ENCODE measurements at places on chromosomes 3 and 15.

DNA sequence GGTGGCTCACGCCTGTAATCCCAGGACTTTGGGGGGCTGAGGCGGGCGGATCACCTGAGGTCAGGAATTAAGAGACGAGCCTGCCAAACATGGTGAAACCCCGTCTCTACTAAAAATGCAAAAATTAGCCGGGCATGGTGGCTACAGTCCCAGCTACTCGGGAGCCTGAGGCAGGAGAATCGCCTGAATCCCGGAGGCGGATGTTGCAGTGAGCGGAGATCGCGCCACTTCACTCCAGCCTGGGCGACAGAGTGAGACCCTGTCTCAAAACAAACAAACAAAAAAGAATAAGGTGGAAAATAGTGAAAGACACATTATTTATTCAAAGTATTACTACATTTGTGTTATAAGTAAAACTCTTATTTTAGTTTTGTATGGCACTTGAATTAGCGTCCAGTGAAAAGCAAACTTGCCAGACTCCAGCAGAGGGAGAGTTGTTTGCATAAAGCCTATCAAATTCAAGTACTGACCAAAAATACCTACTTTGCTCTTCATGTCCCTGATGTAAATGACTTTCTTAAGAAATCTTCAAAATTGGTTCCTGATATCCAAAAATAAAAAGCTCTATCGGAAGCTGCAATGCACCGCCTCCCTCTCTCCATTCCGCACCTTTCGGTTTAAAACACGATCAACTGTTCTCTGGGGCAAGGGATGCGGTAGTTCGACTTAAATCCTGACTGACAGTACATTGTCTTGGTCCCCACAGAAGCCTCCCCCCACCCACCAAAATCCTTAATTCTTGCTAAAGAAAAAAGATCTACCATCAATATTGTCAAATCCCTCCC lies 1.2 kb downstream of the TRPM7 start:
- peak; percentile 30 for DNase-seq

DNA sequence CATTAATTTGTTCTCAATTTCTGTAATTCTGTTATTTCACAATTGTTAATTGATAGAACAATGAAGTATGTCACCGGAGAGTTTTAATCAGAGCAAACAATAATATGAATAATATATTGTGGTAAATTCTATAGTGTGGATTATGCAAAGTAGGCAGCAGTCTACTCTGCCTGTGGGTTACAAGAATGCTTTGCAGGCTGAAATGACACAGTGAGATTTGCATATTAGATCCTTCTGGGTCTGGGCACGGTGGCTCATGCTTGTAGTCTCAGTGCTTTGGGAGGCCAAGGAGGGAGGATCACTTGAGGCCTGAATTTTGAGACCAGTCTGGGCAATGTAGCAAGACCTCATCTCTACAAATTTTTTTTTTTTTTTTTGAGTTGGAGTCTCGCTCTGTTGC lies 12.5 kb downstream of the COPG1 start:
- DNase-seq, result no peak

- no peak for DNase-seq
These were observed 112.1 kb downstream of the GOLIM4 start for GRCh38 chr3:167983583-167983982.

GRCh38 chr3:184479426-184480126 lies 82.0 kb upstream of the EPHB3 start:
- DNase-seq, result no peak

DNA sequence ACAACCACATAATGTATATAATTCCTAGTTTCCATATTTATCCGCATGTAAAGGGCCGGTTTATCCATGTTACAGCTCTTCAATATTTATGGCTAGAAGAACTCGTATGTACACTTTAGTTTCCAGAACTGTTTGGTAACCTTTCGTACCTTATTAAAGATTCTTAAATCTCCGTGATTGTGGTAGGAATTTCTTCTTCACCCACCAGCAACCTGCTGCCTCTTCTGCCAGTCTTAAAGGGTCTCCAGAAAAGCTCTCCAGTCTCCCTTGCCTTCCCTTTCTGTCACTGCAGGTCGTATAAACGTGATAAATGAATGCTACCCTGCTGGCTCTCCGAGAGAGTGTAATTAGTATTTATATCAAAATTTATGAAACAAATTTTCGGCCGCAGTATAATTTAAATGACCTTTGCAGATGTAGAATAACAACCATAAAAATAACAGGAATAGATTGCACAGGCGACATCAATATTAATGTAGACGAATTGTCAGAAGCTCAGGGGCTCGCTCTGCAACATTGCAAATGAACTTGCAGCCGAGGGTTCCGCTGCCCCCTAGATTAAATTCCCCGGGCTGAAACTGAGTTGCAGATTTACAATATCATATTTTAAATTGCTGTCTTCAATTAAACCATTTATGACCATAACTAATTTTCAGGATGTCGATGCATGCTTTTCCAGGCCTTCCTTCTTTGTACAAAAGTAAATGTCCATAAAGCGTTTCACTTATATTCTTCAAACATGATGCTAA lies 5.4 kb downstream of the ZIC1 start:
- DNase-seq, result no peak

GRCh38 chr3:157249606-157250005 lies 89.7 kb upstream of the CCNL1 start:
- DNase-seq, result no peak

DNA sequence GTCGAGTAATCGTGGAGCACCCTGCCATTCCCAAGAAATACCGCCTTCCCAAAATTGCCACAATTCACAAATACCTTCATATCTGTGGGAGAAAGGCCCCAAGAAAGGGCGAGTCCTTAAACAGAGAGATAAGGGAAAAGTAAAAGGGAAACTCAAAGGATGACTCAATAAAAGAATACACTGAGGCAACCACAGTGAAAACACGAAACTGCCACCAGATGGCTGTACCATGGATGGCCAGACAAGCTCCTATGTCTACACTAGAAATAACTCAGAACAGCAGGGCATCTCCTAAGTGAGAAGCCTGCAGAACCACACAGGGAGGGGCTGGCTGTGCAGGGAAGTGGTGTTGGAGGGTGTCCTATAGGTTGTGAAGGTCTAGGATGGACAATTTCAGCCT lies 25.0 kb downstream of the SRGAP3 start:
- DNase-seq, result peak; percentile 19

- DNase-seq, result peak; percentile 37
These were observed at the start of gene ALDH1A2 for GRCh38 chr15:58065445-58066041. Gene ALDH1A2, minus strand, starts transcription at chr15:58065711. Its CDS starts 61 bp downstream, at chr15:58065650.

GRCh38 chr3:193594946-193595689 lies 2.1 kb downstream of the OPA1 start:
- DNase-seq, result peak; percentile 14

GRCh38 chr3:140428380-140428779 lies 249.5 kb upstream of the TRIM42 start:
- no peak for DNase-seq

- DNase-seq, result no peak
These were observed 69.1 kb downstream of the PEX5L start for GRCh38 chr3:179967622-179968021.

GRCh38 chr15:75114327-75114726 lies 87.4 kb upstream of the C15orf39 start:
- DNase-seq, result no peak

DNA sequence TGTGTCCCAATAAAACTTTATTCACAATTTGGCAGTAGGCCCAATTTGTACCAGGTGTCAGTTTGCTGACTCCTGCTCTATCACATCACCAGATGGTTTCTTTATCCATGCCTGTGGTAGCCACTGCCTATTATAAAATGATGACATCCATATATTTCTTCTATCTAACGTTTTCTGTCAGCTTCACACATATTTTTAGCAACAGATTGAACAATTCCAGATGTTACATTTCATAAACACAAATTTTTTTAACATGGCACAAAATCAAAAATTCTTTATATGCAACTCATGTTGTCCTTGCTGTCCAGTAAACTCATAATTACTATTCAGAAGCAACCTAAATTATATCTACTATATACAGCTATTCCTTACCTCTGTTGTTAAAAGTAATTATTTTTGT lies 1371.6 kb downstream of the NSUN3 start:
- DNase-seq, result peak; percentile 12

GRCh38 chr3:43423142-43423541 lies 136.8 kb downstream of the SNRK start:
- DNase-seq, result peak; percentile 26

DNA sequence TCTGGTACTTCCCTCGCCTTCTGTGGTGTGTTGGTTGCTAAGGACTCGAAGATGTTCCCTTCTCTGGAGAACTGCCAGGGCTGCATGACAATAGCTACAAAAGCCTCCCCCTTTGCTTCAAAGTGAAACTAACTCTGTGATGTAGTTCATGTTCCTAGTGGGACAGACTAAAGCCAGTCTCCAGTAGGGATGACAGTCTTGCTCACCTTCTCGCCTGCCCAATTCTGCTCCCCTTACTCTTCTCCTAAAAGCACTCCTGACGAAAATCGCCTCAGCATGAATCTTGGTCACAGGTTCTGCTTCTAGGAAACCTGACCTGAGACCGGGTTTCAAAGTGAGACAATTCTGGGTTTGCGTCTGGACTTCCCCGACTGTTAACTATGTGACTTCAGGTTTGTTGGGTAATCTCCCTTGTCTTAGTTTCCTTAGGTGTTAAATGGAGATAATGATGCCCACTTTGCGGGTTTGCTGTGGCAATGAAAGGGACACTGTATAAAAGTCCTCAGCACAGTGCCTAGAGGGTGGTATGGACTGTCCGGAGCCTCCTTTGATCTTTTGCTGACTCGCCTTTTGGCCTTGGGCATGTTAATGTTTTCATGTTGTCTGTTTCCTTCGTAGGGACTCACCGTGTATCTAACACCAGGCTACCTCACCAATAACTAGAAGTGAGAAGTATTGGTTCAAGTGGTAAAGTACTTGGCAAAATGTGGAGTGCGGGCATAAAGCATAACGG lies 24.9 kb upstream of the THRB start:
- peak; percentile 20 for DNase-seq

GRCh38 chr3:66196633-66197032 lies 24.2 kb upstream of the SLC25A26 start:
- DNase-seq, result no peak

- DNase-seq, result peak; percentile 59
These were observed 245.0 kb upstream of the TOPAZ1 start for GRCh38 chr3:43996379-43997301.

GRCh38 chr15:69398491-69398891 lies 15.7 kb upstream of the KIF23 start:
- no peak for DNase-seq

GRCh38 chr15:67691450-67691849 lies 133.9 kb upstream of the SKOR1 start:
- DNase-seq, result no peak

DNA sequence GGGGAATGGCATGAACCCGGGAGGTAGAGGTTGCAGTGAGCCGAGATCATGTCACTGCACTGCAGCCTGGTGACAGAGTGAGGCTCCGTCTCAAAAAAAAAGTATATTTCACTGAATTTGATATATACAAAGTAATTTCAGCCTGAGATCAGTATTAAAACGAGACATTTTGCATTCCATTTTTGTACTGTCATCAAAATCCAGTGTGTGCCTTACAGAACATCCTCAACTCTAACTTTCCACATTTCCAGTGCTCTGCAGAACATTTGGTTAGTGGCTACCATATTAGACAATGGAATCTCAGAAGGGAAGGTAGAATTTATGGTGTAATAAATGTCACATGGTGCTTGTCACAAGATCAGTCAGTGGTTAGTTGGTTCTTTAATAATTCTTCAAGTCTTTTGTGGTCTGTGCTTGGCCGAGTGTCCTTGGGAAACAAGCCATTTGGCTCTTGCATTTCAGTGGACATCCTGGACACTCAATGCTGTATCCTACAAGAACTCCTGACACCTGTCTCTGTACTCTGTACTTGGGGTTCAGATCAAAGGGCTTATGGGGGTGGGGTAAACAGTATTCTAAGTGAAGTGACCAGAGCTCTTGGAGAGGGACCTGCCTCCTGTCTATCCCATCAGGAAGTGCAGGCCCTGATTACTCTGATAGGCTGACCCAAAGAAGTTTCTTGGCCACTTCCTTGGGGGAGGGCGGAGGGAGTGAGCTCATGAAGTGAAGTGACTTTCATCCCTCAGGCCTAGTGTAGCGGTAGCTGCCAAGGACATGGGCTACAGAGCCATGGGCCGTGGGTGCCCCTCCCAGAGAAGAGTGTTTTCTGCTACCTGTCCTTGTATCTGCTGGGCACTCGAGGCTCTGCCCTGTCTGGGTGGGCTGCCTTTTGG lies 3.7 kb downstream of the ACVR2B start:
- no peak for DNase-seq

DNA sequence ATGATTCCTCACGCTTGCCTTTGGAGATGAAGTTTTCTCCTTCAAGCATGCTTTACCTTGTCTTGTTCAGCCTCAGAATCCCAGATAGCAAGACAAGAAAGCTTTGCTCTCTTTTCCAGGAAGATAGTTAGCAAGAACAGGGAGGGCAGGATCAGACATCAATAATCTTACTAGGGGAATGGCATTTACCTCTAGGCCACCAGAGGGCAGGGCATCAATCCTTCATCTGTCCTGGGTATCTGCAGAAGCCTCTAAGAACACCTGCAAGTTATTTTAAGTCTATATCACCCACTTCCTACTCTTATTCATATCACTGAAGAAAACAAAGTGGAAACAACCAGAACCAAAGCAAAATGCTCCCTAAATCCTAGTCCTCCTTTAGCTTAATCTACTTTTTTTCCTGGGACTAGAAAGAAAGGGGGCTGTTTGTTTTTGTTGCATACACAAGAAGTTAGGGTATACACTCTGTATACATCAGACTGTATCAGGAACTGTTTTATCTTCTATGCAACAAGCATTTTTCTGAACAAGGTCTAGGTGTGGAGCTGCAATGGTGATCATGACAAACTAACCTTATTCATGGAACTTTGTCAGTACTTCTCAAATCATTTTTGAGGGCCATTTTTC lies 862.5 kb downstream of the CADM2 start:
- DNase-seq, result peak; percentile 3

- DNase-seq, result no peak
These were observed 817 bp upstream of the PLXNA1 start for GRCh38 chr3:126982126-126982470.

DNA sequence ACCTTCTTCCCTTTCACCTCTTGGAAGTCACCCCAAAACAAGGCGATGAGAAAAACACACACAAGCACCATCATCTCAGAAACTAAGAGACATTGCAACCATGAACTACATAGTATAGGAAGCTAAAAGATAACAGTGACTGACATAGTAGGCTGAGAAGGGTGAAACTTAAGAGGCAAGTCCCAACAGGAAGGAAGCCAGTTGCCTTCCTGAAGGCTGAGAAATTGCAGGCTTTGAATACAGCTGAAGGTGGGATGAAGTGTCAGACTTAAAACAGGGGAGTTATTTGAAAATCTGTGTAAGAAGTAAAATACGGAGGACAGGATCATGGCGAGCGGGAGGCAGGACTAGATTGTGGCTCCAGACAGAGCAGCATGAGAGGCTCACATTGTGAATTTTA lies 27.8 kb downstream of the SLC27A2 start:
- DNase-seq, result no peak

Measured in cardiac fibroblast (primary cell).